GOT3 (cell line): ENCODE measurements at places on chromosomes 13 and 19.

DNA sequence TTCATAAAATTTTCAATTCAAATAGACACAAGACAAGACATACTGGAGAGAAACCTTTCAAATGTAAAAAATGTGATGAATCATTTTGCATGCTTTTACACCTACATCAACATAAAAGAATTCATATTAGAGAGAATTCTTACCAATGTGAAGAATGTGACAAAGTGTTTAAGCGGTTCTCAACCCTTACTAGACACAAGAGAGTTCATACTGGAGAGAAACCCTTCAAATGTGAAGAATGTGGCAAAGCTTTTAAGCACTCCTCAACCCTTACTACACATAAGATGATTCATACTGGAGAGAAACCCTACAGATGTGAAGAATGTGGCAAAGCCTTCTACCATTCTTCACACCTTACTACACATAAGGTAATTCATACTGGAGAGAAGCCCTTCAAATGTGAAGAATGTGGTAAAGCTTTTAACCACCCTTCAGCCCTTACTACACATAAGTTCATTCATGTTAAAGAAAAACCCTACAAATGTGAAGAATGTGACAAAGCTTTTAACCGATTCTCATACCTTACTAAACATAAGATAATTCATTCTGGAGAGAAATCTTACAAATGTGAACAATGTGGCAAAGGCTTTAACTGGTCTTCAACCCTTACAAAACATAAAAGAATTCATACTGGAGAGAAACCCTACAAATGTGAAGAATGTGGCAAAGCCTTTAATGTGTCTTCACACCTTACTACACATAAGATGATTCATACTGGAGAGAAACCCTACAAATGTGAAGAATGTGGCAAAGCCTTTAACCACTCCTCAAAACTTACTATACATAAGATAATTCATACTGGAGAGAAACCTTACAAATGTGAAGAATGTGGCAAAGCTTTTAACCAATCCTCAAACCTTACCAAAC is 24.6 kb upstream of the ZNF431 start:
- no peak for DNase-seq

DNA sequence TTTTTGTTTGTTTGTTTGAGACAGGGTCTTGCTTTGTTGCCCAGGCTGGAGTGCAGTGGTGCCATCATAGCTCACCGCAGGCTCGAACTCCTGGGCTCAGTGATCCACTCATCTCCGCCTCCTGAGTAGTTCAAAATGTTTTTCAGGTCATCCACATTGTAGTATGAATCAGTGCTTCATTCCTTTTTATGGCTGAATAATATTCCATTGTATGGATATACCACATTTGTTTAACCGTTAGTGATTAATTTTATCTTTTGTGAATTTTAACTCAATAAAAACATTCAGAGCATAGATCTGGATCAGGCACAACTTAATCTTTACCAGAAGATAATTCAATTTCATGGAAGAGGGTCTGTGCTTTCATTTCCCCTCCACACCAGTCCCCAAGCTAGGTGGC is 47.7 kb downstream of the VAV1 start:
- DNase-seq = no peak

- no peak for DNase-seq
Observed at GRCh38 chr19:5342573-5343201, 2.1 kb upstream of the PTPRS start.

GRCh38 chr19:48244281-48244680 is 11.4 kb downstream of the CARD8 start:
- no peak for DNase-seq

GRCh38 chr13:74145249-74145975 is 11.2 kb upstream of the KLF12 start:
- DNase-seq = no peak

GRCh38 chr13:50645092-50645491 is 198.4 kb downstream of the DLEU7 start:
- no peak for DNase-seq

- no peak for DNase-seq
Observed at GRCh38 chr13:59261928-59262488, 901.7 kb downstream of the DIAPH3 start.

DNA sequence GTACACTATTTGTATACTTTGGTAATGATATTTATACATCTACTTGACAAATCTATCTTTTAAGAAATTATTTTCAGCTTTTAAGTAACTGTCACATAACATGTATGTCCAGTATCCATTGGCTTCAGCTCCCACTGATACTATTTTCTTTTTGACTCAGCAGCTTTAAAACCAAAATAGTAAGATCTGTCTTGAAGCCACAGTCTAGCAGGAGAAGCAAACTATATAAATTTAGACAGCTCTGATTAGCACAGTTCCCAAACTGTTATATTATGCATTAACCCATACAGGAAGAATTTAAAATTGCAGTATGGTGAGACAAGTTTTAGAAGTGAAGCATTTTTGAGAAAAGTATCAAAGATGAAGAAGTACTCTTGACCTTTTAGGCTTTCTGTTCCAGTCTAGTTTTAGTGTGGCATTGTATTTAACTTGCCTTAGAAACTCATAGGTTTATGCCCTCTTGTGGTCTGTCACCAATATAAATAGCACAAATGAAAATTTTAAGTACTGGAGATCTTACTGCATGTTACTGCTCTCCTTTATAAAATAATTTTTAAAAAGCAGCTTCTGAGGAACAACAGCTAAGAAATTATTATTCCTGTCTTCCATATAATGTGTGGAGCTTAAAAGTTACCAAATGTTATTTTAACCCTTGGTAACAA is 24.7 kb downstream of the URI1 start:
- DNase-seq = no peak

GRCh38 chr13:102945324-102945815 is 99.5 kb downstream of the ERCC5 start:
- DNase-seq = no peak

DNA sequence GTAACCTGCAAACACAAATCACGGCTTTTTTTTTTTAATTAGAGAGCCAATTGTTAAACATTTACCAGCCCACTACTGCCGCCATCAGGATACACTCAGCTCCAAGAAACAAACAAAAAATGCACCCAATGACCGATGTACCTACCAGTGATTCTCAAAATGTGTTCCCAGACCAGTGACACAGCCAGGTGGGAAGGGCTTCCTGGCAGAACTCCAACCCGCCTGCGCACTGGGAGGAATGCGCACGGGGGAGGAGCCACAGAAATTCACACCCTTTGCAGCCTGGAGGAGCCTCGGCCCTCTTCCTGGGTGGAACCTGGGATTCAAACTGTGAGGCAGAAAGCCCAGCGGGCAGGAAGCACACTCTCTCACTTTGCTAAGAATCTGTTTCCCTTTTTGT is 255.9 kb downstream of the TBC1D4 start:
- DNase-seq = no peak

DNA sequence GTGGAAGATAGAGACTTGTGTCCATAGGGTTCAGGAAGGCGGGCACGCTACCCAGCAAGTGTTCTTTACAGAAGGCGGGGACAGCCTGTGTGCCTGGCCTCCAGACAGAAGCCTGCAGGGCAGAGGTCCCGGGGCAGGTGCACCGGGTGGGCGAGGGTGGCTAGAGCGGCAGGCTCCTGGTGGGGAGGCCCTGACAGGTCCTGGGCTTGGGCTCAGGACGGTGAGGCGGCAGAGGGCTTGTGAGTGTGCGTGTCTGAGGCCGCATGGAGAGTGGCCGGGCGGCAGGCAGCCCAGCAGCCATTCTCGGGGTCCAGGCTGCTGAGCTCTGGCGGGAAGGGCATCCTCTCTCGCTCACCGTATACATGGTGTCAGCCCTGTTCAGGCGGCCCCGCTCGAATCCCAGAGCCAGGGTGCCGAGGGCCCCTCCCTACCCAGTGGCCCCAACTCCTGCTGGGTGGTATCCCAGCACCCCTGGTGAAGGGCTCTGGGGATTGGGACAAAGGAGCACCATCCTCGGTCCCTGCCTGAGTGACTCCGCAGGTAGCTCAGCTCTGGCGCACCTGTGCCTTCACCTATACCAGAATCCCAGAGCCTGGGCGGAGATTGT is 3.0 kb upstream of the AMH start:
- DNase-seq = no peak

DNA sequence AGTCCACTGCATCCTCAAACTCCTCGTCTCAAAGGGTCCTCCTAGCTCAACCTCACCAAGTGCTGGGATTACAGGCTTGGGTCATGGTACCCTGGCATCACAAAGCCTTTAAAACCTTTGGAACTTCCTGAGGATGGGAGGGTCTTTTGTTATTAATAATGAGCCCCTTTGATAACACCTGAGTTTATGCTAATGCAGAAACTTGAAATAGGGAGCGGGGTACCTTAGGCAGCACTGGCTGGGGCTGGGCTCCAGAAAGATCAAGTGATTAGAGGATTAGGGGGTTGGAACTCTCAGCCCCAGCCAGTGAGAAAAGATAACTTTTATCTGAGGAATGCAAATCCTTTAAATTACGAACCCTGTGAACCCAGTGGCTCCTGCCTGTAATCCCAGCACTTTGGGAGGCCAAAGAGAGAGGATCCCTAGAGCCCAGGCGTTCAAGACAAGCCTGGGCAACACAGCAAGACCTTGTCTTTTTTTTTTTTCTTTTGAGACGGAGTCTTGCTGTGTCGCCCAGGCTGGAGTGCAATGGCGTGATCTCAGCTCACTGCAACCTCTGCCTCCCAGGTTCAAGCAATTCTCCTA is 9.3 kb upstream of the PSPC1 start:
- no peak for DNase-seq

DNA sequence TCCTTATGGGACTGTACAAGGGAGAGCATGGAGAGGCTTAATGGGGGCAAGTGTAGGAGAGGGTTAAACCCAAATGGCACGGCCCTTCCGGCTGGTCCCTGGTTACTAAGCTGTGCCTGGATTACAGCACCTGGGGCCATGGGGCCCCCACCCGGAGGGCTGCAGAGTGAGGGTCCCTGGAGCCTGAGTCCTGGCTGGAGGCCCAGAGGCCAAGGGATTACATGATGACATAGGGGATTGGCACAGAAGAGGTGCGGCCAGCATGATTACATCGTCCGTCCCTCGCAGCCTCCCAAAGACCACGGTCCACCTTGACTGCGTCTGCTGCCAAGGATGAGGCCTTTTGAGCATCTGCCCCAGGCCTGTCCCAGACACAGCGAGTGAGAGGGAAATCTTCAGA is 149.4 kb downstream of the URI1 start:
- no peak for DNase-seq

DNA sequence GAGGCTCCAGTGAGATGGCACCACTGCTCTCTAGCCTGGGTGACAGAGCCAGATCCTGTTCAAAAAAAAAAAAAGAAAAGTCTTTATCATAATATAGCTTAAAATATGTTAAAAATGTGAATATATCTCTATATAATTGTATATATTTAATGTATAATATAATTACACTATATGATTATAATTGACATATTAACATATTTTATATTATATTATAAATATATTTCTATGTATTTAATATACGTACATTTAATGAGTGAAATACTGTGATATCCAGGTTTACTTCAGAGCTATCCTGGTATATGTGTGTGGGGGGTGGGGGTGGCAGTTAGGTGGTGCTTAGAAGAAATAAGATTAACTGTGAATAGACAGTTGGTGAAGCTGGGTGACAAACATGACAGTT is 35.6 kb upstream of the SPRY2 start:
- DNase-seq = no peak

- no peak for DNase-seq
Observed at GRCh38 chr13:84249463-84249862, 367.2 kb upstream of the SLITRK1 start.
